Inflammatory macrophage treated with lipopolysaccharide for 1 hour (primary cell): ENCODE measurements at places on chromosomes 1 and 21.

GRCh38 chr1:161206411-161207140, 4.4 kb downstream of the NDUFS2 start:
- no peak for DNase-seq

DNA sequence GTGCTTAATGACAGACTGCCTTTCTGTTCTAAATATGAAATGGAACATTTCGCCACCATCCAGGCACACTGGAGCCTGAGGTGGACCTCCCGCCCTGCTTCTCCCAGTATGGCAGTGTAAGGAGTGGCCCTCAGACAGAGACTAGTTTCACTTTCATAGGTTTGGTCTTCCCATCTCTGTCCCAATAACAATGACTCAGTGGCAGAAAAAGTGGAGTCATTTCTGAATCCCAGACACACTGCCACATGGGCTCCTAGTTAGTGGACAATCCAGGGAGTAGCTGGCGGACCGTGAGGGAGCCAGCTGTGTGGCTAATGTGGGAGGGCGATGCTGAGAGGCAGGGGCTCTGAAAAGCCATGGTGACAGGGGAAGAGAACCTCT, 95.6 kb upstream of the TSPAN2 start:
- DNase-seq, result no peak

- no peak for DNase-seq
Measured at GRCh38 chr21:45607909-45608295, 35.6 kb upstream of the PCBP3 start.

GRCh38 chr21:39124681-39125251, 58.5 kb downstream of the PSMG1 start:
- DNase-seq, result no peak

GRCh38 chr1:219790834-219791615, 137.3 kb downstream of the SLC30A10 start:
- DNase-seq, result no peak

DNA sequence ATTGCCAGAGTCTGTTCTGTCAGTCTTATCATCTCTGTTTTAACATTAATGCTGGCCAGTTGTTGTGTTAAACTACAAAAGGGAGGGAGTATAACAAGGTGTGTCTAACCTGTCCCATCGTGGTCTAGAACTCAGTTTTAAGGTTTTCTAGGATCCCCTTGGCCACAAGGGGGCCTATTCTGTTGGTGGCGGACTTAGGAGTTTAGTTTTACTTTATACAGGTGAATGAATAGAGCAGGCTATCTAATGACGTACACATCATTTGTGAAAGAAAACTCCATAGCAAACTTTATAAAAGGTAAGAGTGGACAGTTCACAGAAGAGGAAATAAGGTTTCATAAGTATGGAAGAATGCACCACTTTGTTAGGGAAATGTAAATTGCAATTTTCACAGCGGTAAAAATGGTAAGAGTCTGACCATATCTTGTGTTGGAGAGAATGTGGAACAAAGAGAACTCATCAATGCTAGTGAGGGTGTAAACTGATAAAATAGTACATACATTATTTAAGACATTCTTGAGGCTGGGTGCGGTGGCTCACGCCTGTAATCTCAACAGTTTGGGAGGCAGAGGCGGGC, 2.5 kb upstream of the ATF6 start:
- DNase-seq, result no peak

DNA sequence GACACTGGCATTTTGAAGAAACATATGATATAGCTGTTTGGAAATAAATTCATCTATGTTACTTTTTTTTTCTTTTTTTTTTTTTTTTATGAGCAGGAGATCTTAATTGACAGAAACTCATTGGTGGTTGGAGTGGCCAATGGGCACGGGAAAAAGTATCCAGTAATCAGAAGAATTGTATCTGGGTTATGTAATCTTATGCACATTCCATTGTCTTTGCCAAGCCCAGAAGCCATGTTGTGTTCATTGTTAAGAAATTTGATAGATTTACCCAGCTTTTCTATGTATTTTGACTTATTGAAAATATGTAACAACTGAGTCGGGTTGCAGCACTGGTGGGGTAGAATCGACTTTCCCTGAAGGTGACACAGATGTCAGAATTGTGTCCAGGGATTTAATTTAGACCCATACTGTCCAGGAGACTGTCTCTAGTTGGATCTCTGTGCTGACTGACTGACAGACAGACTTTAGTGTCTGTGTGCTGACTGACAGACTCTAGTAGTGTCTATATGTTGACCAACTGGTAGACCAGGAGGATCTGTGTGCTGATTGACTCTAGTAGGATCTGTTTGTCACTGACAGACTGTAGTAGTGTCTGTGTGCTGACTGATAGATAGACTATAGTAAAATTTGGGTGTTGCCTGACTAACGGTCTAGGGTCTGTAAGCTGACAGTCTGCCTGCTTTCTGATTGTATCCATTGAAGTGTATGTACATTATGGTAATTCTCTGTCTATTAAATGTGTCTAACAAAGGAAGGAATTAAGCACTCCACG, 12.3 kb upstream of the C4BPB start:
- DNase-seq, result no peak

DNA sequence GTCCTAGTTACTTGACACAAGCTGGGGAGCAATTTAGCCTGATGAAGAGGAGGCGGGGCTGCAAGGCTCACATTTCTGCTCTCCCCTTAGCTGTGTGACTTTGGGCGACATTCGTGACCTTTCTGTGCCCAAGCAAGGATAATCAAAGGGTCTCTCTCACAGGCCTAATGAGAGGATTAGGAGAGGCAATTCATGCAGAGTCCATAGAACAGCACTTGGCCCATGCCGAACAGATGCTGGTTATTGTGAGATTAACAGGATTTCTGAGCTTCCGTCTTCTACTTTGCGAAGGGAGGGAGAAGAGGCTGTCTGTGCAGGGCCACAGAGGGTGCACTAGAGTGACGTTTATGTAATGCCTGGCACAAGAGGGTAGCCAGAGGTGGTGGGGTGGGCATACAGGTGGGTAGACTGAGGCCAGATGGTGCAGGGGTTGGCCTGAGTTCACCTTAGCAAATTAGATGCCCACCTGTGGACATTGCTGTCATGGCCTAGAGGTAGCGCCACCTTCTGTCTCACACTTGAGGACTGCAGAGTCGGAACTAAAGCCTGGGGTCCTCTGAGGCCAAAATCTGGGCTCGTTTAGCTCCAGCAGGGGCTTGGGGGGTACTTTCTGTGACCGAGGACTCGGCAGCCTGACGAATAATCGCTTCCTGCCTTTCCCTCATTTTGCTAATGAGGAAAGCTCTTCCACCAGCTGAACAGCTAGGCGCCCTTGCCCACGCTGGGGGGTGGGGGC, 18.6 kb downstream of the ACTL8 start:
- no peak for DNase-seq
